ENCODE measurements at places on chromosomes 5 and 9.

GRCh38 chr5:7886849-7887475, 18.0 kb downstream of the MTRR start:
- DNase-seq = no peak

DNA sequence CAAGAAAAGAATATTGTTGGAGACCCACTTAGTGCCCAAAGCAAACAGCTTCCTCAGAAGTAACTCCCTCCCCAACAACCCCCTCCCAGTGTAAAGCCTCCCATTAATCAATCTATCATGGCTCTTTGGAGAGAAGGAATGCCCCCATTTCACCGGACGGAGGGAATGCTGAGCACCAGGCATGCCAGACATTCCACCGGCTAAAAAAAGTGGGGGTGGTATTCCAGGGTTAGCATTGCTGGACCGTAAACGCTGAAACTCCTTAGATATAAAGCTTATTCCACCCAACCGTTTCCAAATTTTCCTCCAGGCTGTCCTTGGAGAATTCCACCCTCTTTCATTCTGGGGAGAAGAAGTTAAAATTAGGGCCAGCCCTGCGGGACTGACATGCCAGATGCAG, 363 bp upstream of the MAMDC2 start:
- no peak for DNase-seq

DNA sequence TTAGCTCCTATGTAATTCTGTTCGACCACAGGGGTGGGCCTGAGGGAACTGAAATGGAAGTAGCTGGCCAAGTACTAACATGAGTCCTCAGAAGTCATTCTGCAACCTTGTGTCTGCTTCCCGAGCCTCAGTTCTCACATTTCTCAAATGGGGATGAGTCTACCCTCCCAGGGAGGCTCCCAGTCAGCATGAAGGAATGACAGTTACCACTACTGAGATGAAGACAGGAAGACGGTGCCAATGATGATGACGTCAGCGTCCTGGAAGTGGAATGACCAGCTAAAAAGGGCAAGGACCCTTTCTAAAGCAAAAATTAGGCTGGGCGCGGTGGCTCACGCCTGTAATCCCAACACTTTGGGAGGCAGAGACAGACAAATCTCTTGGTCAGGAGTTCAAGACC, 6.8 kb downstream of the PIP5KL1 start:
- DNase-seq = no peak

GRCh38 chr9:129838707-129839259, 3.5 kb downstream of the USP20 start:
- DNase-seq = no peak

DNA sequence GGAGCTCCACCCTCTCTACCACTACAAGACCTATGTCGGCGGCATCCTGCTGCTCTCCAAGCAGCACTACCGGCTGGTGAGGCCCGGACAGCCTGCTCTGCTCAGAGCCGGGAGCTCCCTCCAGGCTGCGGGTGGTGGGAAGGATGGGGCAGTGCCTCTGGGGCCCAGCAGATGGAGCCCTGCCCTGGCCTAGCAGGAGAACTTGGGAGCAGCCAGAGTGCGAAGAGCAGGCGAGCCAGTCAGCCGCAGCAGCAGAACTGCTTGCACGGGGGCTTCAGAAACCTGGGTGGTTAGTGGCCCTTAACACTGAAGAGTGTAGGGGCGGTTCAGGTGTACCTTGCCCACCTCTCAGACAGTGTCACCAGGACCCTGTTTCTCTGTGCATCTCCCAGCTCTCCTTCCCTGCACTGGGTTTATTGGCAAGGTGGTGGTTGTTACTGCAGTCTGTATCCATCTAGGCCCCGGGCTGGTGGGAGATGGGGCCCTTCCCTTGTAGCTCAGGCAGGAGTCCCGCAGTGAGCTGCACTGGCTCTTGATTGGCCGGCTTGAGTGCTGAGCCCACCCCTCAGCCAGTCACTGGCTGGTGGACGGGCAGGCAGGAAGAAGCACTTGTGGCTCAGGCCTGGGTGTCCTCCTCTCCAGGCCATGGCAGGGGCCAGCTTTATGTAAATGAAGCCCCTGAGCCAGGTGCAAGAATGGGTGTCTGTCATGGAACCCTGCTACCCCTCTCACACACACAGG, 7.7 kb downstream of the B4GALT7 start:
- DNase-seq = peak; percentile 59

- no peak for DNase-seq
Observed at GRCh38 chr5:130885691-130886090, 279.4 kb downstream of the HINT1 start.

- no peak for DNase-seq
Observed at GRCh38 chr5:29161399-29162291, 2031.8 kb upstream of the CDH6 start.

GRCh38 chr9:83932011-83932410, 10.8 kb upstream of the KIF27 start:
- DNase-seq = no peak

GRCh38 chr5:57745700-57746651, 263.4 kb upstream of the ACTBL2 start:
- no peak for DNase-seq

DNA sequence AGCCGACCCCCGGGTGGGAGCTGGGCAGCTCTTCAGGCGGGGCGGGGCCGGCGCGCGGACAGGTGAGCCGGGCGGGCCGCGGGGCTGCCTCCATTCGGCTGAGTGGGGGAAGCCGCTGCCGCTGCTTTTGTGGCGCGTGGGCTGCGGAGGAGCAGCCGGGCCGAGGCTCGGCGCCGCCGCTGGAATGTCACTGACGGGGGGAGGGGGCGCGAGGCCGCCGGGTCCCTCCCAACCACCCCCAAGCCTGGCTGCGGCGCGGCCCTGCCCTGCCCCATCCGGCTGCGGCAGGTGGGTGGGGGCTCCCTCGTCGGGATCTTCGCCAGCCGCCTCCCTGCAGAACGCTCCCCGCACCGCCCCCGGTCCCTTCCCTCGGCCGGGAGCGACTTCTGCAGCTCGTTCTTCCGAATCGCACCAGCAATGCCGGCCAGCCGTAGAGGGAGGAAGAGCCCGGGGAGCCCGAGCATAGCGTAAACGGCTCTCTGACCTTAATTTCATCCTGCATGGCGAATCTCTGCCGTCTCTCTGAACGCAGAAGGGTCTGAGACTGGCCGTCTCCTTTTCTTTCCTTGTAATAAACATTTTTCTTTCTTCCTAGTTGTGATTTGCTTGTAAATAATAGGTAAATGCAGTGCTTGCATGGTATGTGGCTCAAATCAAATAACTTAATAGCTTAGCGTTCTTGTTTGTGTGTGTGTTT, 505 bp downstream of the SPTAN1 start:
- DNase-seq = no peak

DNA sequence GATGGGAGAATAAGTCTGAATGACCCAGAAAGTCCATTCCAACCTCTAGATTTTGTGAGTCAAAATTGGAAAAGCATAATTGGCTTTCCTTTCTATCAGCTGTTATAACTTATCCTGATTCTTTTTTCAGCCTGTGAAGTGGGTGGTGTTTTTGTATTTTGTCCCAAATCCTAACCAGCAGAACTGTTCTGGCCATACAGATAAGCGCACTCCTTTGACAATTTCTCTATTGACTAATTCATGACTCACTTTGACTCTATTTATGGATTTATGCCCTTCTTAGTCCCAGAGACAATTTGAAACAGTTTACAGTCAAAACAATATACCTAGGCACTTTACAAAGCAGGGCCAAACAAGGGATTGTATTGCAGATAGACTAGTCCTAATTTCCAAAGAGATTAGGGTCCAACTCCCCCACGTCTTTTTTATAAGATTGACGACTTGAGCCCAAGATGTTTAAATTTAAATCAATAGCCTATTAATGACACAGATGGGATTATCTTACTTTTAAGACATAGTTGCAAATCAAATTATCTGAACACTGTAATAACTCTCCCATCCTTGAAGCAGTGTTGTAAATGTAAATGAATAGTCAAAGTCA, 301.7 kb upstream of the SEMA6A start:
- no peak for DNase-seq

DNA sequence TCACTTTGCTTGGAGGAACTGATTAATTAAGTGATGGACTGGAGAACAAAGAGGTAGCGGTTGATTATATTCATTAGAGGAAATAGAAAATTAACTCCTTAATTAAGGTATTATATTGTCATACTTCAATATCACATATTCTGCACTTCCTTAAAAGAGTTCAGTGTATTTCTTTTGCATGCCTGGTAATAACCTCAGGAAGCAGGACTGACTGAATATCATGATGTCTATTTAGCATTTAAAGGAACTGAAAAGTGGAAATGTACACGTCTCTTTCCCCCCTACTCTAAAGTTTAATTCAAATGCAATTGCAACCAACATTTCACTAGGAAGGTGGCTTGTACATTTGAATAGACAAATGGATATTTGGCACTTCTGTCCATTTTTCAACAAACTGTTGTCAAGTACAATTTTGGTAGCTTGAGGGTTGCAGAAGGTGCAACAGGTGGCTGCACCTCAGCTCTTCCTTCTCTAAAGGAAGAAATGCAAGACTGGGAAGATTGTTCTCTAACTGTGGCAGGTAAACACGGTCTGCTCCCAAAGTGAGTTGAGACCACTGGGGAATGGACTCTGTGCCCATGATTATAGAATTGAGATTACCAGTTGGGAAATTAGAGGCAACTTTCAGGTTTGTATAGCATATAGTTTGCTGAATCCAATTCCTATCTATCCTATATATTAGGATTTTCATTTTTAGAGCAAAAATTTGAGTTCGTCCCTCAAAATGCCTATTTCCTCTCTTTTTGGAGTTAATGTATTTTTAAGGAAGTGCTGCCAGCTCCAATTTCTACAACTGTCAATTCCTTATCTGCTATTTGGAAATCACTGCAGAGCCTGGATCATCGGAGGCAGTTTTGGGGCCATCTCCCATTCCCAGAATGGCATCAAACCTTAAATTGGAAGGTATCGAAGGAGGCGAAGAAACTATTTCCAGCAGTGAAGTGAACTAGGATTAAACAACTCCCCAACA, 98.9 kb upstream of the TAF11L2 start:
- DNase-seq = no peak

DNA sequence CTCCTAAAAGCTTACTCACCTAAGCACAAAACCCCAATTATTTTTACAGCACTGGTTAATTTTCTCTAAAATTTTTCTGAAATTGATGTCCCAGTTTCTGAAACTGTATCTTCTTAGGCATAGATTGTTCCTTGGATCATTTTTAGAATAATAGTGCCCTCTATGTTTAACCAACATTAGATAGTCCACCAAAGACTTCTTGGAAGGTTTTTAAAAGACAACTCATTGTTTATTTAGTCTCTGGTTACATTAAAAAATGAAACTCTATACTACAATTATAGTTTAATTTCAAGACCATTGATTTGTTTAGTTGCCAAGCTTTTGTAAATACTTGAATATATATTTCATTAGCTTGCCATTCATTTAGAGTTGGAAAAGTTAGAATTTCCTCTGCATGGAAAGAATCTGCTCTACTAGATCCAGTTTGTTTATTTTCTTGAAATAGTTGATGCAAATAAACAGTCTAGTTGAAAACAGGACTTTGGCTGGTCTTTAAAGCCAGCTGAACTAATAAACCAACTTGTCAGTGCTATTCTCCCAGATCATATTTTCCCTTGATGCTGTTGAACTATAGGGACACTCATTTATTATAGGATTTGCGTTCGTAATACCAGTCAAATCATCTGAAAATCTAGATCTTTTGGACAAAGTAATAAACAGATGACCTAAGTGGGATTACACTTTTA, 990.5 kb downstream of the TLE1 start:
- no peak for DNase-seq
